Activated naive CD4-positive, alpha-beta T cell treated with anti-CD3 and anti-CD28 coated beads, Interleukin-2, amount 50 U/mL, for 72 hours (primary cell): ENCODE measurements at places on chromosomes 4 and X. TPM values are rescaled to one million over a fixed set of nuclear protein-coding genes. Genes with fewer than 3 reads are reported as not detected.
A peak's percentile ranks its signal among the peaks of the same experiment; 100 is the strongest.

DNA sequence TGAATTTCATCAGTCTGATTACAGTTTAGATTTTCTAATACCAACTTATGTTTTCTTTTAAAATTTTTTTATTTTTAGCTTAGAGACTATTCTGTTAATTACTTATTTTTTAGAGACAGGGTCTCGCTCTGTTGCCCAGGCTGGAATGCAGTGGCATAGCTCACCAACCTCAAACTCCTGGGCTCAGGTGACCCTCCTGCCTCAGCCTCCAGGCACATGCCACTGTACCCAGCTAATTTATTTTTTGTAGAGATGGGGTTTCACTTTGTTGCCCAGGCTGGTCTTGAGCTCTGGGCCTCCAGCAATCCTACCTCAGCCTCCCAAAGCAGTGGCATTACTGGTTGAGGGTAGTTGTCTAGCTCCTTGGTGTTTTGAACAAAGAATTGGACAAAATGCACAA lies 102.0 kb downstream of the KLHL8 start:
- DNase-seq = no peak

DNA sequence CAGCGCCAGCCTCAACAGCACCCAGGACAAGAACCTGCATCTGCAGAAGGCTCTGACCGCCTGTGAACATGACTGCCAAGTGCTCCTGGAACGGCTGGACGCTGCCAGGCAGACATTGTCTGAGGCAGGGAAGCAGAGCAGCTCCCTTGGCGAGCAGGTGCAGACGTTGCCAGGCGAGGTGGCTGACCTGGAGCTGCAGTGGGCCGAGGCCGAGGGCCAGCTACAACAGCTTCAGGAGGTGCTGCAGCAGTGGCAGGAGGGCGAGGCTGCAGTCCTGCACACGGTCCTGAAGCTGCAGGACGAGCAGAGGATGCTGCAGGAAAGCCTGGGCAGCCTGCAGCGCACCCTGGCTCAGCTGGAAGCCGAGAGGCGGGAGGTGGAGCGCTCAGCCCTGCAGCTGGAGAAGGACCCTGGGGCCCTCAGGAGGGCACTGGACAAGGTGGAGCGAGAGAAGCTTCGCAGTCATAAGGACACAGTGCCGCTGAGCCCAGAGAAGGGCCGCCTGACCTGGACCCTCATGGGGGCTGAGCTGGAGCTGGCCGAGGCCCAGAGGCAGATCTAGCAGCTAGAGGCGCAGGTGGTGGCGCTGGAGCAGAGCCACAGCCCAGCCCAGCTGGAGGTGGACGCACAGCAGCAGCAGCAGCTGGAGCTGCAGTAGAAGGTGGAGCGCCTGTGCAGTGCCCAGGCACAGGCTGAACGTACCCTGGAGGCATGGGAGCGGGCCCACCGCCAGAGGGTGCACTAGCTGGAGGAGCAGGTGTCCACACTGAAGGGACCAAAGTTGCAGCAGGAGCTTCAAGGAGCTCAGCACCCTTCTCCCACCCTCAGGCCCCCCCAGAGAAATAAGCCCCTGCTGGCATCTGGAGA lies 16.4 kb downstream of the SMIM10L2A start:
- DNase-seq = no peak

FIP1L1 gene
- 76.3 TPM for total RNA-seq

FBXL5 gene
- 30.4 TPM for total RNA-seq

KIAA1210 gene
- not detected for total RNA-seq

DNA sequence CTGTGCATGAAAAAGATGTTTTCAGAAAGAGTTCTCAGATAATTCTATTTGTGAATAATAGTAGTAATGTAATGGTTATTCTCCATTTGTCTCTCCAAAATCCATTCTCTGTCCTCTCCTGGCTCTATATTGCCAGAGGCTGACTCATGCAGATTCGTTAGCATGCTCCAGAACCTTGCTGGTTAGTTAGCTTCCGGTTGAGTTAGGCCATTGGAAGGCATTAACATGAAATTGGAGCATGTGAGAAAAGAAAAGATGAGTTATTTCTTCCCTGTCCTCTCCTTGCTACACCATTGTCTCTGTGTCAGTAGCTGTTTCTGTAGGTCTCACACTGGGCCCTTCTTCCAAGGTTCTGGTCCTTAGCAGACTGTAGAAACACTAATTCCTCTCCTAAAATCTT lies 23.5 kb upstream of the PRDM8 start:
- no peak for DNase-seq

DNA sequence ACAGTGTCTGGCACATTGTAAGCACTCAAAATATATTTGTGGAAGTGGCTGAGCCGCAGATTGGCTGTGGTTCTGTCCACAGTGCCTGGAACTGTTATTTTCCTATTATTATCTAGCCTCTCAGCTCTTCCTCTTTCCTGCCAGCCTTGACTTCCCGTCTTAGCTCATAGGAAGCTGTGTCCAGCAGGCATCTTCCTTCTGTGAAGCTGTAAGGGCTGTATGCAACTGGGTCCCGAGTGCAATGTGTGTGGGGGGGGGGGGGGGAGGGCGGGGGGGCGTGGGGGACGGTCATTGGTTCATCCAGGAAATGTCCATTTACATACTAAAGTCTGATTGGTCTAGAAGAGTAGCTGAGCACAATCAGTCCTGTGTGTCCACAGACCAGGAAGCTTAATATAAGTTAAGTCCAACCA lies 210.7 kb downstream of the PDGFRA start:
- DNase-seq = no peak

DNA sequence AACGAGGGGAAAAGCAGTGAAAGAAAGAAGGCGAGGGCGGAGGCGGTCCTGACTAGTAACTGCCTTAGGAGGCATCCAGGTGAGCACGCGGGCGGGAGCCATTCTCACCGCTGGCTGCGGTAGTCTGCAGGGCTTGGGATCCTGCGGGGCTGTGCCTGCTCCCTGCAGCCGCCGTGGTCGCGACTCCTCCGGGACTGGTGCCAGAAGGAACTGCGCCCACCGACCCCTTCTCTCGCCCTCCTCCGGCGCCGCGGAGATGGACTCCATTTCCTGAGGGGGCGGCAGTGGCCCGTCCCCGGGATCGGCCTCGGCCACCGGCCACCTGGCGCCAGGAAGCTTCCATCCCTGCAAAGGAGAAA lies 543 bp downstream of the NFXL1 start:
- peak; percentile 64 for DNase-seq

- no peak for DNase-seq
Observed at GRCh38 chr4:10495651-10496050, 38.4 kb upstream of the ZNF518B start.

FGFBP1 gene
- total RNA-seq = not detected

DKK2 gene
- not detected for total RNA-seq

FATE1 gene
- total RNA-seq = not detected

DNA sequence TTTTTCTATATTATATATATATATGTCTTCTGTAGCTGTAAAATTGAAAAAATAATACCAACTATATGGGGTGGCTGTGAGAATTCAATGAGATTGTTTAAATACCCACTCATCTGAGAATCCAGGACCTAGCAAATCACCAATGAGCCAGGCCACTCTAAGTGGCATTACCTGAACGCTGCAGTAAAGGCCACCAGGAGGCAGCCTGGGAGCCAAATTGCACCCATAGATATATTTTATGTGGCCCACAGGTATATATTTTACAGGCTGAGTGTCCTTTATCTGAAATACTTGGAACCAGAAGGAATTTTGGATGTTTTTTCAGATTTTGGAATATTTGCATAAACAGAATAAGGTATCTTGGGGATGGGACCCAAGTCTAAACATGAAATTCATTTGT lies 58.2 kb upstream of the C4orf50 start:
- DNase-seq = no peak

GRCh38 chr4:182286035-182286434 lies 42.8 kb downstream of the TENM3 start:
- no peak for DNase-seq

- no peak for DNase-seq
Observed at GRCh38 chrX:152601848-152602616, 35.7 kb upstream of the GABRQ start.

DNA sequence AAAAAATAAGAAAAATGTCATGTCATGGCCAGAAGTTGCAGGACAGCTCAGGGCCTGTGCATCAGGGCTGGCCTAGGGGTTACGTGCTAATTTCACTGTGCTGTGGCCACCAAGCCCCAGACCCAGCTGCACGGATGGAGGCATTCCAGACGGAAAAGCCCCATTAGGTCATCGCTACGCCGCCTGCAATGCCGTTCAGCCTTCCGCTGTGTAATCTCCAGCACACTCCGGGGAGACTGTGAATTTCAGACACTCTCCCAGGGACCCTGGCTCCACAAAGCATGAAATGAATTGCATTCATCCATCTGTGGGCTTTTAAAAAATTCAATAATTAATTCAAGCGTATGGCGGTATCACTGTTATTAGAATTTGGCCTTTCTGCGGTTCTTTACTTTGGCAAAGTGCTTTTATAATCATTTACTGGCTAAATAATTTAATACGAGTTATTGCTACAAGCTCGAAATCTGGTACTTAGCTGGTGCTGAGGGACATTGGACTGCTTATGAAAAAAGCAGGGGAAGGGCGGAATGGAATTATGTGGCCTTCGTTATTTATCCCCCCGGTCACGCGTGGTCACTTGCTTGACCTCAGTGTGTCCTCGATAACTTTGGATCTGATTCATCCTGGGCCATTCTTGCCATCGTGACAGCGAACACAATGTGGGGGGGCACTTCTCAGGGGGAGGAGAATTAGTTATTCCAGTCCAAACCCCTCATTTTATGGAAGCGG lies 9.0 kb upstream of the NSG1 start:
- DNase-seq = no peak

- DNase-seq = no peak
Observed at GRCh38 chr4:73620115-73620792, at the start of gene RASSF6. TSS of gene RASSF6 (minus strand) at chr4:73620436. CDS start at chr4:73611795, 8,641 bp downstream.

DNA sequence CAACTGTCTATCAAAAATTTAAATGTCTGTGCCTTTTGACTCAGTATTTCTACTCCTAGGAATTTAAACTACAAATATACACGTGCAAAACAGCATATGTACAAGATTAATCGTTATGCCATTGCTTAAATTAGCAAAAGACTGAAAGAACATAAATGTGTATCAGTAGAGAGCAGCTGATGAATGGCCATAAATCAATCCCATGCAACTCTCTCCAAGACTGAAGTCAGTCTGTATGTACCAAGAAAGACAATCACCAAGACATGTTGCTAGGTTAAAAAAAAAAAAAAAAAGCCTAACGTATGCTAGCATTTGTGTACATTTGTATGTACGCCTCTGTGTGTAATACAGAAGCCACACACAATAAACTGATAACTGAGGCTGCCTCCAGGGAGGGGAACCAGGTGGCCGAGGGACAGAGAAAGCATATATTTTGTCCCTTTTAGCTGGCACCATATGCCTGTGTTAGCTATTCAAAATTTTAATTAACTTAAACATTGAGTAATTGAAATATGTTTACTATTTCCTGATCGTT lies 130.7 kb downstream of the SH3KBP1 start:
- no peak for DNase-seq

DNA sequence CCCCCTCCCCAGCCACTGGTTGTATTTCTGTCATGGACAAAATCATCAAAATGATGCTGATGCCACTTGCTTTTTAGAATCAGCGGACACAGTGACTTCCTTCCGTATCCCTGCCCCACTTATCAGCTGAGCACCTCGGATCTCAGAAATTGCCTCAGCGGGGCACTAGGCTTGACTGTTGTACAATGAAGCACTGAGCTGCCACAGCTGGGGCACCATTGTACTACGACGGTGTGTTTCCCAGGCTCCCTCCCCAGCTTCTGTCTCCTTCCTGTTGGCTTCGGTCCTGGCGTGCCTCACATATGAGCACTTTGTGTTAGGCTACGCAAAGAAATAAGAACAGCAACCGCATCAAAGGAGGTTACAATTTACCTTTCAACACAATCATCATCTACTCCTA lies 82.4 kb downstream of the F11 start:
- no peak for DNase-seq

GRCh38 chrX:69496183-69496582 lies 7.9 kb upstream of the NALF2 start:
- no peak for DNase-seq

DNA sequence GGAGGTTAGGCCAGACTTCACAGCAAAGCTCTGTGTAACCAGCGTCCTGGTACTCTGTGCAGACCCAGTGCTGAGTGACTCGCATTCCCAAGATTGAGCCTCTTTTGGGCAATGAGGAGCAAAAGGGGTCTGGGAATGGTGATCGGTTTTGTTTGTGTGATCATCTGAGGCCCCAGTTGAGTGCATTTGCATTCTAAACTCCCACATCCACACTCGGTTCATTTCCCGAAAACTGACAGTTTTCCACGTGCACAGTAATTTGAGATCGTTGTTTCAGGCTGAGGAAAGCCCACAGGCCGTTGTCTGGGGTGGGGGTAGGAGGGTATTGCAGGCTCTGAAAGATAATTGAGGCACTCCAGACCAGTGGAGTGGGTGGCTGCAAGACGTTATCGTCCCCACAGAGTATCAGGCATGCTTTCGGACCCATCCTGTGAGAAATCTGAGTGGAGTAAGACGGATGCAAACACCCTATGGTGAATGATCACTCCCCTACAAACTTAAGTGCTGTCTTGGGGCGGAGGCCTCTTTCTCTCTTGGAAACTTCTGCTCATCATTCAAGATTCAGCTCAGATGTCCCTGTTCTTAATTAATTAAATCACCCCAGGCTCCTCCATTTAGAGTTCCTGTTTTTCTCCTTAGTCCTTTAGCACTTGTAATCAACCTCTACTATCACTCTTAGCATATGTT lies 96.1 kb downstream of the AFF1 start:
- DNase-seq = no peak

RHOH gene
- 81.2 TPM for total RNA-seq

GRCh38 chrX:130094696-130095095 lies 15.6 kb downstream of the ELF4 start:
- DNase-seq = no peak

FAM53A gene
- 3.0 TPM for total RNA-seq

GRCh38 chrX:16804923-16805464 lies 18.7 kb downstream of the TXLNG start:
- DNase-seq = no peak

DNA sequence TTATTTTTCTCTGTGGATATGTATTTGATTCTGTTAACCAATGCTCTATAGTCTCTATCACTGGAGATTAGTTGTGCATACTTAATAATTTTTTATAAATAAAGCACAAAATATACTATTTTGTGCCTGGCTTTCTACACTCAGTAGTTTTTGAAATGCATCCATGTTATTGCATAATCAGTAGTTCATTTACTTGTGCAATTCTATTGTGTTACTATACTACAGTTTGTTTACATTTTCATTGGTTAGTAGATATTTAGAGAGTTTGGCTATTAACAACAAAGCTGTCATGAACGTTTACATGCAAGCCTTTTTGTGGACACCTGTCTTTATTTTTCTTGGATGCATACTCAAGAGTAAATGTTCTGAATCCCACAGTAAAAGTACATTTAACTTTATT lies 265.0 kb upstream of the FAT4 start:
- no peak for DNase-seq

- no peak for DNase-seq
Observed at GRCh38 chrX:44203791-44204190, 139.7 kb downstream of the EFHC2 start.

XAGE1A gene
- not detected for total RNA-seq

RAB40A gene
- total RNA-seq = 0.68 TPM
